ENCODE measurements at places on chromosomes 11 and 22.

DNA sequence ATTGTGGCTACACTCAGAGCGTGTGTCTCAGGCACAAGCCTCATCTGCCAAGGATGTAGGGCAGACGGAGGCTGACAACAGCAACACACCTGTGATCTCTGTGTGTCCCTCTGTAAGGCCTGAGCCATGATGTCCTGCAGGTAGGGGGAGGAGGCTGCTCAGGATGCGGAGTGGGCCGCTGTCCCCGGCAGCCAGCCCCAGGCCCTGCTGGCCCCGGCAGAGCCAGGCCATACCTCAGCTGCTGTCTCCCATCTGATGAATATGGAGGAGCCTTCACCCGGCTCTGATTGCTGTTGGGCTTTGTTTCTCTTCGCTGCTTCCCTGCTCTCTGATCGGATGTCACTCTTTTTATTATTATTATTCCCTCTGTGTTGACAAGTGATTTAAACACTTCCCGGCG, 83.6 kb upstream of the NCAM1 start:
- no peak for DNase-seq

- no peak for DNase-seq
Observed at GRCh38 chr11:79971255-79971654, 530.4 kb upstream of the TENM4 start.

DNA sequence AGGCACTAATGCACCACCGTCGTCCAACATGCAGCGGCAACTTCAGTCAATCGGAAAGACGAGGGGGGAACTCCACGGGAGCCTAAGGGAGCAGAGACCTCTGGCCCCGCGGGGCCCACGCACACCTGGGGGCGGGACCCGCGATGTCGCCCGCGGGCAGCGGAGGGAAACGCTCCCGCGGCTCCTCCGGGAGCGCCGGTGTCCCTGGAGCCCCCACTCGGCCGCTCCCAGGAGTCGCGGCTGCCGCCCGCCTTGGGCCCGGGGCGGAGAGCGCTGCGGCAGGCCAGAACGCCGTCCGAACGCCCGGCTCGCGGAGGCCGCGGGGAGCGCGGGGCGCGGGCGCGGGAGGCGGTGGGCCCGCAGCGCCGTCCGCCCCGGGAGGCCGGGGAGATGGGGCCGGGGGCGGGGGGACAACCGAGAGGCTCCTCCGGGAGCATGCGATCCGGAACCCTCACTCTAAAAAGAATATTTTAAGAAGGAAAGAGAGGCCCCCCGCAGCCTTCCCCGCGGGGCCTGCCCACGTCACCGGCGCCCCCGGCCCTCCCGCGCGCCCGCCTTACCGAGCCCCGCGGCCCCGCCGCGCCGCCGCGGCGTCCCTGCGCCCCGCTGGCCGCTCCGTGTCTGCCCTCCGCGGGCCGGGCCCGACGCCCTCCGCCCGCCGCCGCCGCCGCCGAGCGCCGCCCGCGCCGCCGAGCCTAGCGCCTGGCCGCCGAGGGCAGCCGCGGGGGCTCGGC, 86.6 kb upstream of the ARHGAP32 start:
- no peak for DNase-seq

GRCh38 chr22:19717691-19718455, 3.6 kb downstream of the SEPTIN5 start:
- peak; percentile 99 for DNase-seq

GRCh38 chr22:19756288-19757128, 4.1 kb upstream of the TBX1 start:
- DNase-seq = peak; percentile 94
